Activated CD4-positive, alpha-beta T cell treated with anti-CD3 and anti-CD28 coated beads, Interleukin-2, amount 50 U/mL, for 1 hour (primary cell): ENCODE measurements at places on chromosomes 1 and 21.

DNA sequence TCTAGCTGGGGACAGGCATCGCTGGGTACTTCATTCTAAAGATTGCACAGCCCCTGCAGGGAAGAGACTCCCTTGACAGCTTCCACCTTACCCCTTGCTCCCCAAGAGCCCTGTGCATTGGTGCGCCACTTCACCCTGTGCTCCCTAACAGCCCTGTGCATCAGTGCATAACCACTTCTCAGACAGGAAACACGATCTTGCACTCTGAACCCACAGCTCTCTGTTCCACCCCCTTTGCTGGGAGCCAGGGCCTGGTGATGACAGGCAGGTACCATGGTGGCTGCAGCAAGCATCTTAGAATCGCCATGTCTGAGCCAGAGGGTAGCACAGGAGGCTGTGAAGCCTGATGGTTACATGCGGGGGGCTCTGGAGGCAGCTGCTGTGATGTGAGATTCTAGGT is 5.0 kb downstream of the ALPL start:
- DNase-seq: no peak

DNA sequence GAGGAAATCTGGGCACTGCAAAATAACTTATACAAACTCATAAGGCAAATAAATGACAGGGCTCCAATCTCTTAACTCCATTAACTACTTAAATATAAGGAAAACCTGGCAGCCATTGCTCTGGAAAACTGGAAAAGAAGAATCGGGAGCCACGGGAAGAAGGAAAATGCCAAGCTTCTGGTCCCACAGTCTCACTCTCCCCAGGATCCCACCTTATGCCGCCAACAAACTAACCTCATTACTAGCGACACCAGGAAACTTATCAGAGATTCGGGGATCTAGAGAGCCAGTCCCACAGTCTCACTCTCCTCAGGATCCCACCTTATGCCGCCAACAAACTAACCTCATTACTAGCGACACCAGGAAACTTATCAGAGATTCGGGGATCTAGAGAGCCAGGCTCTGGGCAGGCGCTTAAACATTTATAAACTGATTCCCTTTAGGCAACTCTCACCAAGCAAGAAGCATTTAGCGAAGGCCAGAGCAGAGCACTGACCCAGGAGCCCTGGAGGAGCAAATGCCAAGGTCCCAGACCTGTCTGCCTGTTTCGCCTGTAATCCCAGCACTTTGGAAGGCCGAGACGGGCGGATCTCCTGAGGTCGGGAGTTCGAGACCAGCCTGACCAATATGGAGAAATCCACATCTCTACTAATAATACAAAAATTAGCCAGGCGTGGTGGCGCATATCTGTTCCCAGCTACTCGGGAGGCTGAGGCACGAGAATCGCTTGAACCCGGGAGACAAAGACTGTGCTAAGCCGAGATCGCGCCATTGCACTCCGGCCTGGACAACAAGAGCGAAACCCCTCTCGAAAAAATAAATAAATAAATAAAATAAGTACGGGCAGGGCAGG is 720 bp downstream of the PSMB2 start:
- DNase-seq: no peak

DNA sequence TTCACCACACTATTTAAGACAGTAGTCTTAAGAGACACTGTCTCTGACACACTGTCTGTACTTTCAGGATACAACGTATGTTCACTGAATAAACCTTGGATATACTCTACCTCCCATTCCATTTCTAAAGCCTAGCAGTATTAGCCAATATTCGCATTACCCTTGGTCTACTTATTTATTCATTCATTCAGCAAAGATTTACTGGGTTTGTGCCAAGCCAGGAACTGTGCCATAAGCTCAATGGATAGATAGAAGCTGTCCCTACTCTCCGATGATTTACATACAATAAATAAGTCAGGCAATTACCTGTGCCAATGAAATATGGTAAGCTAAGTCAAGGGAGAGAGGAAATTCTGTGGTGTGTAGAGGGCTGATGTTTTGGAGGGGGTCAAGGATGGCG is 195.2 kb upstream of the RAB4A start:
- DNase-seq: no peak

DNA sequence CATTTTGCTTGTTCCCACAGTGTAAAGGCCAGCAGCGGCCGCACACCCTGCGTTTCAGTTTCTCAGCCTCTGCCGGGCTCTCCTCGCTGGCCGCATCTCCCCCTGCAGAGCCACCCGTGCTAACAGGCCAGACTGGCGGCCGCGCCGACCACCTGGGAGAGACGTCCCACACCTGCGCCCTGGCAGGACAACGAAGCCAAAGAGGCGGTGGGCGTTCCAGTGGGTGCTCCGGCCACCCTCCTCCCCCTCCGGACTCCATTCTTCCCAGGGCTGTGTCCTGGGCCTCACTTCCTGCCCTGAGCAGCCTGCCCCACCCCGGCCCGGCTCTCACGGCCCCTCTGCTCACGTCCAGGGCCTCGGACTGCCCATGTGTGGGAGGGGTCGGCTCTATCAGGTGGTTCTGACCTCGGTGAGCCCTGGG is 31.9 kb upstream of the SLC19A1 start:
- no peak for DNase-seq

DNA sequence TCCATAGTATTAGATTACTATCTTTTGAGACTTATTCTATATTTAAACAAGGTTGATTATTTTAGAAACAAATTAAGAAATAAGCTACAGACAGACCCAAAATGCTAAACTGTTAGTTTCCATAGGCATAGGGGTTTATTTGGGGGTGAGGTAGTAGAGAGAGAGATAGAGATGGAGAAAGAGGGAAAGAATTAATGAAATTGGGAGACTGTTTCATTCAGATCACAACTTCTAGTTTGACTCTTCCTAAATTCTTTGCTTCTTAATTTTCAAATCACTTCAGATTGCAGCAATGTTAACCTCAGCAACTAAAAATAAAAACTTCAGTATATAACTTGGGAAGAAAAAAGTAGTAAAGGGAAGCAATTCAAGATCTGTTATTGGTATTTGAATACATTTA is 3.4 kb downstream of the JUN start:
- DNase-seq: no peak

- DNase-seq: no peak
These were observed 33.4 kb downstream of the LRRC53 start for GRCh38 chr1:74478979-74479378.

DNA sequence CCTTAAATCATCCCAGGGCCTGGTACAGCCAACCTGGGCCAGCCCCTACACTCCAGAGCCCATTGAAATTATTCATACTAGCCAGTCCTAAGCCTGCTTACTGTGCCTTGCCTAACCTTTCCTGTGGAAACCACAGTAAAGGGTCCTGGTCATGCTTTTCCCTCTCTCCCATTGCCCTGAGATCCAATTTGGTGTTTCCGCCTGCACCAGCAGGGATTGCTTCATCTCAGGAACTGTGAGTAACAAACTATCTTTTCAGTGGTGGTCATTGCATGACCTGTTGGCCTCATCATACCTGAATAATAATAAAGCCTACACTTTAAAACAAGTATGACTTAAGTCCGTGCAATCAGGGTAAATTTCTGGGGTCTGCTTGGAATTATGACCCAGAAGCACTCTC is 18.7 kb upstream of the GALNT2 start:
- no peak for DNase-seq

- no peak for DNase-seq
These were observed 21.0 kb downstream of the ATF3 start for GRCh38 chr1:212629450-212630157.

DNA sequence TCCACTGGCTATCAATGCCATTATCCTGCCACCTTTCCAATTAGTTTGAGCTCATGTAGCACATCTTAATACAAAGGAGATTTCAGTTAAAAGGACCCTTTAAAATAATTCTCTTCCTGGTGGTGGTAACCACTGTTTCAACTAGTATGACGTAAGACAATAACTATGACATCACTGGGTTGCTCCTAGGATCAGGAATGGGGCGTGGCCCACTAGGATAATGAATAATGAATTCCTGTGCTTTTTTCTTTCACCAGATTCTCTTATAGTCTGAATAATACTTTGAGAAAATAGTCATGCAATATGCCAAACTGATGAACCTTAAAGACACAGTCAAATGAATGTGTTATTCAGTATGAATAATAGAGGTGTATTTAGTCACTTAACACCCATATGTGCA is 10.6 kb upstream of the KIFAP3 start:
- DNase-seq: no peak

GRCh38 chr1:22330092-22330759 is 121.4 kb upstream of the ZBTB40 start:
- DNase-seq: no peak

GRCh38 chr1:164774819-164775654 is 216.1 kb downstream of the PBX1 start:
- DNase-seq: no peak

- no peak for DNase-seq
These were observed 63.8 kb downstream of the TGFB2 start for GRCh38 chr1:218408942-218409341.

- no peak for DNase-seq
These were observed 197.3 kb downstream of the FOXD2 start for GRCh38 chr1:47635111-47635510.

- DNase-seq: no peak
These were observed 282.3 kb upstream of the RGS18 start for GRCh38 chr1:191875994-191876393.

- DNase-seq: no peak
These were observed 565.4 kb downstream of the LMO4 start for GRCh38 chr1:87894062-87894461.

GRCh38 chr1:116972674-116973030 is 28.9 kb upstream of the CD101 start:
- no peak for DNase-seq

DNA sequence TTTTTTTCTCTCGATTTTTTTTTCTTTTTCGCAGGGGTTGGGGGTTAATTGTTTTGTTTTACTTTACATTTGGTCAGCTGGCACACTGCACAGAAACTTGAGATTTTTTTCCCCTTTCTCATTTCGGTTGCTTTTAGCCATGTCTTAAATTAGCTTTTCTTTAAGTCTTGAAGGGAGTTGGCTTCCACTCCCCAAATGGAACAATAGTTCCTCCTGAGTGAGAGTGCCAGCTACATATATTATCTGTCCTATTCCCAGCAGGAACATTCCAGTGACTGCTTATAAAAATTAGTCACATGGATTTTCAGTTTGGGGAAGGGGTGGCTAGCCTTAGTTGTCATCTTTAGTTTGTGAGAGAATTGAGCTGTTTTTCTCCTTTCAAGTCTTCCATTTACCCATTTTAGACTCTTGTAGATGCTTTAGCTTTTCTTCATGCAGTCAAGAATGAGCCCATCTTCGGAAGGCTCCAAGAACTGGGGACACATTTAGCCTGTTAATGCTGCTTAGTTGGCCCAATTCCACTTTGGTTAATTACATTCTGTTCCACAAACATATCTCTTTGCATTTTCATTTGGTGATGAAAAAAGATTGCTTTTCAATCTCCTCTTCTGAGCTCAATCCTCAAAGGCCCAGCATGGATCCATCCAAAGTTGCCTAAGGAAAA is 510.1 kb upstream of the CXADR start:
- no peak for DNase-seq

- no peak for DNase-seq
These were observed 20.1 kb downstream of the DYRK3 start for GRCh38 chr1:206655471-206655882.

DNA sequence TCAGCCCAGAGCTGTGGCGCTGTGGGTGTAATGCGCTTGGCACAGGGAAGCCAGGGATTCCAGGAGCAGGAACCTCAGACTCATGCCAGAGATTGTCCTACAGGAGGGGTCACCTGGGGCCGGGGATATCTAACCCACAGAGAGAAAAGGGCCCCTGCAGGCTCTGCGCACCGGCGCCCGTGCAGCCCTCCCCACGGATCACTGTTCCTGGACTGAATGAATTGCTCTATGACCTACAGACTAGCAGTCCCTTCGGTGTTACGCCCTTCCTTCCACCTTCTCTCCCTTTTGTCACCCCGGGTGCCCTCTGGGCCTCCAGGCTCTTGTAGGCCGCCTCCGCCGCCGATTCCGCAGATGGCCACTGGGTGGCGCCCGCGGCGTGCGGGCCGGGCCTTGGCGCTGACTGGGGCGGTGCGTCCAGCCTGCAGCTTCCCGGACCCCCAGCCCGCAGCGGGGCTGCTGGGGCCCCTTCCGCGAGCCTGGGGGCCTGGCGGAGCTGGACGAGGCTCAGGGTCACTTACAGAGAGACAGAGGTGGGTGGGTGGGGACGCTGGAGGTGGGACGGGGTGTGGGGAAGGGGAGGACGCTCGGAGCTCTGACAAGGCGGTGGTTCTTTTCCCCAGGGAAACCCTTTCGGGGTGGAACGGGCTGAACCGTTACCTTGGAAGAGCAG is 101.3 kb downstream of the IER5 start:
- DNase-seq: peak; percentile 74

- DNase-seq: no peak
These were observed 132.3 kb upstream of the CSF3R start for GRCh38 chr1:36614991-36615390.

DNA sequence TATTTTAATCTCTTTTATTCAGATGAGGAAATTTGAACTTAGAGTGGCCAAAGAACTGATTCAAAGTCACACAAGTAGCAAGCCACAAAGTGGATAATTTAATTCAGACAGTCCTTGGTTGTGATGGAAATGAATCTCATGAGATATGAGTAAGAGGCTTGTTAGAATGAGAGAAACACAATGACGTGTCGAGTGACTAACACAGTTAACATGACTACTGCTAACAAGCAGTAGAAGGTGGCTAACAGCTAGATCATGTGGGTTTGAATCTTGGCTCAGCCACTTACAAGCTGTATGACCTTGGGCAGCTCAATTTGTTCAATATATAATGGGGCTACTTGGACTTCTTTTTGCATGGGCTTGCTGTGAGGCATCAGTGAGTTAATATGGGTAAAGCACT is 104.5 kb upstream of the LMO4 start:
- DNase-seq: no peak

DNA sequence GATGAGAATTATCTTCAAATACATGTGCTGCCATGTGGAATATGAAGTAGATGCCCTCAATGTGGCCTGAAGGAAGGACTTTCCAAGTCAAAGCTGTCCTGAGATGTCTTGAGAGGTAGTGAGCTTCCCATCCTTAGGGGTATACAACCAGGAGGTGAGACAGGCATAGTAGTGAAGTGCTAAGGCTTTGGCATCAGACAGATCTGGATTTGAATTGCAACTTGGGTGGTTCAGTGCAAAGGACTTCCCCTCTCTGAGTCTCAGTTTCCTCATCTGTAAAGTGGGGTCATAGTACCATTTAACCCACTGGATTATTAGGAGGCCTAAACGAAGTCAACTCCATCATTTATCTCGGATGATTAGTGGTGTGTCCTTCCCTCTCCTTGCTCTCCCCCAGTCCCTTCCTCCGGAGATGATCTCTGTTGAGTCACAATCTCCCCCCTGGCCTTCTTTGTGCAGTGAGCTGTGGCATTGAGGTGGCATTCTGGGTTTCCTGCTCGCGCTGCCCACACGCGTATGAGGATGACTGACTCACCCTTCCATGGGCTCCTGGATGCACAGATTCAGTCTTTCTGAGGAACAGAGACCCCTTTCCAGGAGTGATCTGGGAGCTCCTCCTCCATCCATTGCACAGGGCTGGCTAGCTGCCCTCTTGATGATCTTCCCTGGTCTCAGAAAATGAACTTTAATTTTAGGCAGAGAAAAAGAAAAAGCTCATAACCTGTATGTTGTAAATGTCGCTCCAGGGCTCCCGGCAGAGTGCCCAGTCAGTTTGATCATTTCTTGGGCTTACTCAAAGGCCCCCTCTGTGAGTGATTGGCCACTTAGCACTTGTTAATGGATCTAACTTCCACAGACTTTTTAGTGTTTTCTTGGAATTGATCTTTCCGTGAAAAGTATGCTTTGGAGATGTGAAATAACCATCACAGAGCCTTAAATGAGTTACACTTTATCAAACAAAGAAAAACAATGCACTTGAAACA is 354.6 kb downstream of the PTPRU start:
- DNase-seq: no peak
